ENCODE measurements at places on chromosomes 4 and X.

DNA sequence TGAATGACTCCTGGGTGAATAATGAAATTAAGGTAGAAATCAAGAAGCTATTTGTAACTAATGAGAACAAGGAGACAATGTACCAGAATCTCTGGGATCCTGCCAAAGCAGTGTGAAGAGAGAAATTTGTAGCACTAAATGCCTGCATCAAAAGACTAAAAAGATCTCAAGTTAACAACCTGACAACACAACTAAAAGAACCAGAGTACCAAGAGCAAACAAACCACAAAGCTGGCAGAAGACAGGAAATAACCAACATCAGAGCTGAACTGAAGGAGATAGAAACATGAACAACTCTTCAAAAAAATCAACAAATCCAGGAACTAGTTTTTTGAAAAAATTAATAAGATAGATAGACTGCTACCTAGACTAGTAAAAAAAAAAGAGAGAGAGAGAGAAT lies 8.4 kb downstream of the CFAP299 start:
- no peak for DNase-seq

GRCh38 chr4:104727643-104728042 lies 232.9 kb upstream of the CXXC4 start:
- DNase-seq, result no peak

DNA sequence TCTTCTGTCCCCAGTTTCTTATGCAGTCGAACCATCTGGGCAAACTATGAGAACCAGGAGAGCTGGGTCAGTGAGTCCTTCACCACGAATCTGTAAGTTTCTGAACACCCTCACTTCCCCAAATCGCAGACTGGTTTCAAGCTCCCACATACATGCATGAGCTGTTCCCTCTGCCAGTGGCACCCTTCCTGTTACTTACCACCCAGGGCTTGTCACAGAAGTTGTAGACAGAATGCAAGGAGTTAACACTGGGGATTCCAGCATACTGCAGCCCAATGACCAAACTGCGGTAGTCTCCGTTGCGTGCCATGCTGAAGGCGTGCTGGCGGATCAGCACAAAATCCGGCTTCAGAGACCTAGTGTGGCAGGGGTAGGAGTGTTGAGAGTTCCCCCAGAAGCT lies 14.6 kb downstream of the SYN1 start:
- no peak for DNase-seq

GRCh38 chr4:66307641-66308438 lies 637.6 kb upstream of the EPHA5 start:
- DNase-seq, result no peak

DNA sequence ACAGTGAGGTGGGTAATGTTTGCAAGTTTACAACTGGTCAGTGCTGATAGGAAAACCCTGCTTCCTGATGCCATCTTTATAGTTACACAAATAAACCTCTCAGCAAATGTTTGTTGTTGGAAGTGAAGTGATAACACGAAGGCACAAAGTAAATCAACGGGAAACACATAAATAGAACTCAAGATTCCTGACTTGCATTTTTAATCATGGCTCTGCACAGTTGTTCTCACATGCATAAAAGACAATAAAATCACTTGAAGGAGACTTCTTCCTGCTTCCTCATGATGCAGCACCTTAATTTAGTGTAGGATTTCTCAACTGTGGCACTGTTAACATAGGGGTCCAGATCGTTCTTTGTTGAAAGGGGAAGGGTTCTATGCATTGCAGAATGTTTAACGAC lies 907.7 kb downstream of the RAB28 start:
- DNase-seq, result no peak

- DNase-seq, result no peak
Measured at GRCh38 chr4:185468999-185469398, 2.5 kb downstream of the CCDC110 start.

DNA sequence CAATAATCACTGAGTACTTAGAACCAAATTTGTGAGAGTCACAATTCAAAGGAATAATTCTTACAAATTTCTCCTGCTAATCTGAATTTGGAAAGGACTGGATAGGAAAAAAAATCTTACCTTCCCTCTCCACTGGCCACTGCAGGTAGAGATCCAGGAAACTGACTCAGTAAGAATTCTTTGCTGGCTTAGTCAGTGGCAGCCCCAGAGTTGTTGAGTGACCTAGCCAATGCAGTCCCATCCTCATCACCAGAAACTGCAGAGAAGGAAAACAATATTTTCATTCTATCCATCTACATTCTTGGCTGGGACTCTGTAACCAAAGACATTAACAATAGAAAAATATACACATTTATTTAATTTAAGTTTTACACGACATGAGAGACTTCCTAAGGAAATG lies 572.0 kb downstream of the ADGRL3 start:
- no peak for DNase-seq

DNA sequence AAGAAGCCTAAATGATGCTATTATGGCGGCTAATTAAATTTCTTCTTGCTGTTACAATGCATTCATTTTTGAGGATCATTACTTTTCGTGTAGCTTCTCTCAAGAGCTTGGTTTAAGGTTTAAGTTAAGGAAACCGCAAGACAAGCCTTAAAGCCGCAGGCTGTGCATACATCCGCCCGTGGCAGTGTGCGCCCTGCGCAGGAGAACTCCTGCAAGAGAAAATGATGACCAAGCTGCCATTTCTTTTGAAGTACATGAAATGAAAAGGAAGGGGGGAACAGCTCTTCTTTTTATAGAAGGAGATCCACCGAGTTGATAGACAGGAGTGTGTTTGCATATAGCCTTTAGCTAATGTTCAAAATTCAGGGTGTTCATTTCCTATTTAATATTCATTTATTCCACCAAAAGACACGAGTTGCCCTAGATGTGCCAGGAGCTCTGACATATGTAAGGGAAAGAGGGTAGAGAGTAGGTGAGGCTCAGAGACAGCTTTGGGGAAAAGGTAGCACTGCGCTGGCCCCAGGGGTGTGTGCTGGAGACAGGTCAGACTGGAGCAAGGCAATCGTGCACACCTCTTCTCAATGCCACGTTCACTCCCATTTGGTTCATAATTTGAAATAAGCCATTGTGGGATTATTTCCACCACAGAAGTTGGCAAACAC lies 112.1 kb upstream of the LDB2 start:
- no peak for DNase-seq

- no peak for DNase-seq
Measured at GRCh38 chrX:54043541-54044125, 640 bp downstream of the PHF8 start.

DNA sequence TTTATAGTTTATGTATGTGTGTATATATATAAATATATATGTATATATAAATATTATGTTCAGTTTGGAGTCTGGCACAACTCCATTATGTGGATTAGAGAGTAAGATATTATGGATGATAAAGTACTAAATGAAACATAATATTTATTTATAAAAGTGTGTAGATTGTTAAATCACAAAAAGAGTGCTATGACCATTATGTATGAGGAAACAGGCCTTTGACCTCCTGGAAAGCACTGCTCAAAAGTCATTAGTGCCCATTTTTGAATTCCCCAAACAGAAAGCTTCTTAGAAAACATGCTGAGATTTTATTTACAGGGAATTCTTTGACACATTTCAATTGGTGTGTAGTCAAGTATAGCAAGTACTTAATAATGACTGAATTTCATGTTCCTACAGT lies 391.2 kb downstream of the UNC5C start:
- no peak for DNase-seq

DNA sequence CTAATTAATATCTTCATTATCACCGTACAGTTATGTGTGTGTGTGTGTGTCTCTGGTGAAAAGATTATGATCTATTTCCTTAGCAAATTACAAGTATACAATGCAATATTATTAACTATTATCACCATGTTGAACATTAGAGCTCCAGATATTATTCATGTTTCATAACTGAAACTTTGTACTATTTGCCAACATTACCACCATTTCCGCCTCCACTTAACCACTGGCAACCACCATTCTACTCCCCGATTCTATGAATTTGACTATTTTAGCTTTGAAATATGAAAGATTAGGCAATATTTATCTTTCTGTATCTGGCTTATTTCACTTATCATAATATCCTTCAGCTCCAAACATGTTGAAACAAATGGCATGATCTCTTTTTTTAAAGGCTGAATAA lies 717.9 kb downstream of the ARAP2 start:
- DNase-seq, result no peak

- no peak for DNase-seq
Measured at GRCh38 chr4:107792711-107793110, 32.0 kb upstream of the SGMS2 start.
